ENCODE measurements at places on chromosomes 3 and 15.
A peak's percentile ranks its signal among the peaks of the same experiment; 100 is the strongest.

DNA sequence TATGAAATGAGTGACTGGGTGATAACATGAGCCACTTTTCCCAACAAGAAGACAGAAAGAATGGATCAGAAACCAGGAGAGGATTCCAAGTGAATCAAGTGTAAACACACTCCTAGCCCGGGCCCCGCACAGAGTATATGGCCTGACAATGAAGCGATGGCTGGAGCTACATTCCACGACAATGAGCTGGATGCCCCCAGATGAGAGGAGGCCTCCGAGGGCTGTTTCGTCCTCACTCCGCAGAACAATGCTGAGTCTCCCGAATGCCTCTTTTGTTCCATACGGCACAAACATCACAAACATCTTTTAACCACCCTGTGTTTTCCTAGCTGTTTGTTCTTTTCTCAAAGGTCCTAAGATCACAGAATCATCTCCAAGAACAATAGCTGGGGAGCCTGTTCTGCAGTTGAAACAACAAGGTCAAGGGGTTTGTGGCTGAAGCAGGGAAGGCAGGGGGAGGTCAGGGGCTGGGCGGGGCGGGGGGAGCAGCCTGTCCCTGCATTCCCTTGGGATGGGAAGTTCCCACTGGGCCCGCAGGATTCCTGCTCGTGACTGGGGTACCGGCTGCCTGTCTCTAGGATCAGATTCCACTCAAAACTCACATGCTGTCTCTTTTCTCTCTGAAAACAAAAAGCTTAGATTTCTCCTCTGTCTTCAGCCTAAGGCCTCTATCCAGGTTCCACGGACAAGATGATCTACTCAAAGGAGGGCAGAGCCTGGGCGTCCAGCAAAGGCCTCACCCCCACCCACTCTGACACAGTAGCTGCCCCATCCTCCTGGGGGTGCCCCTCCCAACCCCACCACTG is 151.3 kb downstream of the XXYLT1 start:
- no peak for DNase-seq

- no peak for DNase-seq
Measured at GRCh38 chr3:122496508-122496907, 18.2 kb downstream of the KPNA1 start.

DNA sequence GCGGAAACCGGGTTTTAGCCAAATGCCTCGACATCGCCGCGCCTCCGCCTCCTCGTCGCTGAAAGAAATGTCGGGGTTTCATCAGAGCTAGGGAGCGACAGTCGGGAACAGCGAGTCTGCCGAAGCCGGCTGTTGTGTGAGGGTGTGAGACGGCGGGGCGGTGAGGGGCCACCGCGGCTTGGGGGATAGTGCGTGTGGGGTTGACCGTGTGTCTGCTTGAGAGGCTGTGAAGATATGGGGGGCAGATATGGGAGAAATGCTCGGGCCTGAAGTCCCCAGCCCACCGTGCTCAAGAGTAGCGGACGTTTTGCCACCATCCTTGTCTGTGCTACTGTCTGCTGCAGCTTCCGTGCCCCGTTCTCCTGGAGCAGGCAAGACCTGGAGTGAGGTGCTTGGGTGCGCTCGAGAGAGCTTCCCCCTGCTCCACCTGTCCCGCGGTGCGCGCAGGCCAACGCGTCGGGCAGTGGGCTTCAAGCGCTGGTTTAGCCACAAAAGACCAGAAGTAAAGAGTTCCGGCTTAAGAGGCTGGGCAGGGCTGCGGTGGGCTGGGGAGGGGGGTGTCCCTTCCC is 716 bp upstream of the ISLR2 start:
- no peak for DNase-seq

GRCh38 chr3:113662824-113663223 is 33.6 kb downstream of the USF3 start:
- no peak for DNase-seq

DNA sequence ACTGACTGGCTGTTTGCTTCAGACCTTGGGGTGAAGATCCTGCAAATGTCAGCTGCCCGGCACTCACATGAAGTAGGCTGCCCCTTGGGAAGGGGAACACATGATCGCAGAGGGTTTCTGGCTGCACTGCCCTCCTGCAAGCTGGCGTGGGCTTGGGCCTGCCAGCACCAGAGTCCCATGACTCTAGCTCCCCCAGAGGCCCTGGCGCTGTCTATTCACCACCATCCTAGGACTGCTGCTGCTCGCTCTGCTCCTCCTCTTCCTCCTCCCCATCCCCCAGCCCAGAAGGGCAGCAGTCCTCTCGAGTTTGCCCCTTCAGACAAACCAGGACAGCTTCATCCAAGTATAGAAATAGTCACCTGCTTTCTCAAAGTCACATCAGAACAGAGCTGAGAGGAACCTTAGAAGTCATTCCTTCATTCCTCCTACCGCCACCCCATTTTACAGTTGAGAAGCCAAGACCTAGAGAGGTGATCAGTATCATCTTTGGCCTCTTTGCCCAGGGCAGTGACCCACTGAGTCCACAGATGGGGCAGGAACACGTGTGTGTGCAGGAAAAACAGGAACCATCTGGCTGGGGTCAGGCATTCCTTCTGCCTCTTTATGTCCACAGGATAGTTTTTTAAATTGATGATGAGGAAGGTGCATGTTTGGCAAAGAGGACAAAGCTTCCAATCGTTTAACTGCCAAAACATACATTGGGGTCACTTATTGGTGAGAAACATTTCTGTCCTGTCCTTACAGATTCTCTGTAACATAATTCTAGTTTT is 13.2 kb downstream of the DPH3 start:
- DNase-seq = no peak

GRCh38 chr3:172226831-172227230 is 187.5 kb downstream of the FNDC3B start:
- no peak for DNase-seq

- DNase-seq = no peak
Measured at GRCh38 chr15:40100123-40100946, 8.3 kb downstream of the BMF start.

DNA sequence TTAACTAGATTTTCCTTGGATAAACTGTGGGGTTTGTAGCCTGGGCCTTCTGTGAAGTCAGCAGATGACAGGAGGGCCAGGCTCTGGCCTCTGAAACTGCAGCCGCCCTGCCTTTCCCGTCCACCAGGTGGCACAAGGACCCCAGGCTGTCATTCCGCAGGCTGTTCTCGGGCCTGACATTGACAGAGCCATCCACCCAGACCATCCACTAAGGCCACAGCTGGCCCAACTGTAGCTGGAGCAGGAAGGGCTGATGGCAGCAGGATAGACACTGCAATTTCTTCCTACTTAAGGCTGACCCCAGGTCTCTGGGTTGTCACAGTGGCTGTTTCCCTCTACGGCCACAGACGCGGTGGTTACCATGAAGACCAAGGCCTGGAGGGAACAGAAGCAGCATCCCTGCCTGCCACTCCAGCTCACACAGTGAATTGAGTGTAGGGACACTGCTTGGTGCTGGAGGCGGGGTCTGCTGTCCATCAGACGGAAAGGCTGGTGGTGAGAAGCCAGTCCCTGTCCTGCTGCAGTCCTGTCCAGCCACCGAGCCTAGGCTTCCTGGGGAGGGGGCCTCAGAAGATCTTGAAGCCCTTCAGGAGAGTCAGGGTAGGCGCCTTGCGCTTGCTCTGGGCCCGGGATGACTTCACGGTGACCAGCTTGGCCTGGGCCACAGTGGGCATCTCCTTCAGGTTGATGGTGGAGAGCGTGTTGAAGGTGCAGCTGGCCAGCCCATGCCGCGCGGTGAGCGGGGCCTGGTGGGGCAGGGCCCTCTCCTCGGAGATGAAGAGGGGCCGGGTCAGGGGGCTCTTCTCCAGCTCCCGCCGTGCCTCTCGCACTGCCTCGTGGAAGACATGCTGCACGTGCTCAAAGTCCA is 9.4 kb downstream of the SLC51B start:
- DNase-seq = peak; percentile 51

DNA sequence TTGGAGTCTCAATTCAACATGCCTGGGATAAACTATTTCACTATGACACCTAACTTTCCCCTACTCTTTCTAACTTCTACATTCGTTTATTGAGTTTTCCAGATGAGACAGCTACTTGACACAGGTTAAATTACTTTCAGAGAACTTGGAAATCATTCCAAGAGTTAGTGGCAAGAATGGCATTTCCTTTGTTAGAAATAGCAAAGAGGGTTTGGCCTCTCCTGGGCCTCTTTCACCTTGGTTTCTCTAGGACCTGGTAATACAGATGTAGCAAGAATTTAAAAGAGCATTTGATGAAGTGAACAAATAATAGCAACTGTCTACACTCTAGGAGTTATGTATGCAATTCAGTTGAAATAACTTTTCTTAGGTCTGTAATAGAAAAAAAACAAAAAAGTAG is 748.9 kb downstream of the MECOM start:
- DNase-seq = no peak

DNA sequence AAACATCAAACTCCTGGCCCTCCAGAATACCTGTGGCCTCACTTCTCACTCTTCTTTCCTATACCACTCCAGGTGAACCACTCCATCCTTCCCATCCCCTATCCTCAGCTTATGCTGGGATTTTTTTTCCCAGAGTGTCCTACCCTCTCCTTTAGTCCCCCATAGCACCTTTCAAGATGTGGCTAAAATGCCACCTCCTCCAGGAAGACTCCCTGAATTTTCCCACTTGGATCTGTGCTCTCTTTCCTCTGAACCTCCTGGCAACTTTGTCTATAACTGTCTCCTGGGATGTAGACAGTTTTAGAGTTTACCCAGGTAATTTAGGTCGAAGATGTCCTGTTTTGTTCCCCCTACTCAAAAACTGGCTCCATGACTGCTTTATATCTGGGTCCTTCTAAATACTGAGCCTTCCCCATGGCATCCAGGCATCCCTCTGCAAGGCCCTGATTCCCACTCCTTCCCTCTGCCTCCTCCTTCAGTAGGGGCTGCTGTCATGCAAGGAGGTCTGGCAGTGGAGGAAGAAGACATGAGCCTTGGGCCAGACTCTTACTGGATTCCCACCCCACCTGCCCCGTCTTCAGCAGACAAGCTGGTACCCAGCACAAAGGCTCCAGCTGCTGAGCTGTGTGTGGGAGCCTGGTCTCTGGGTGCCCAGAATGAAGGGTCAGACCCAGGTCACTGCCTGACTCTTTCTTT is 161.5 kb downstream of the SMAD6 start:
- no peak for DNase-seq

- DNase-seq = no peak
Measured at GRCh38 chr3:72188536-72188935, 403.6 kb upstream of the PROK2 start.

GRCh38 chr3:134068429-134068828 is 38.7 kb upstream of the SLCO2A1 start:
- DNase-seq = no peak

GRCh38 chr3:6078436-6078835 is 782.5 kb upstream of the GRM7 start:
- DNase-seq = no peak

DNA sequence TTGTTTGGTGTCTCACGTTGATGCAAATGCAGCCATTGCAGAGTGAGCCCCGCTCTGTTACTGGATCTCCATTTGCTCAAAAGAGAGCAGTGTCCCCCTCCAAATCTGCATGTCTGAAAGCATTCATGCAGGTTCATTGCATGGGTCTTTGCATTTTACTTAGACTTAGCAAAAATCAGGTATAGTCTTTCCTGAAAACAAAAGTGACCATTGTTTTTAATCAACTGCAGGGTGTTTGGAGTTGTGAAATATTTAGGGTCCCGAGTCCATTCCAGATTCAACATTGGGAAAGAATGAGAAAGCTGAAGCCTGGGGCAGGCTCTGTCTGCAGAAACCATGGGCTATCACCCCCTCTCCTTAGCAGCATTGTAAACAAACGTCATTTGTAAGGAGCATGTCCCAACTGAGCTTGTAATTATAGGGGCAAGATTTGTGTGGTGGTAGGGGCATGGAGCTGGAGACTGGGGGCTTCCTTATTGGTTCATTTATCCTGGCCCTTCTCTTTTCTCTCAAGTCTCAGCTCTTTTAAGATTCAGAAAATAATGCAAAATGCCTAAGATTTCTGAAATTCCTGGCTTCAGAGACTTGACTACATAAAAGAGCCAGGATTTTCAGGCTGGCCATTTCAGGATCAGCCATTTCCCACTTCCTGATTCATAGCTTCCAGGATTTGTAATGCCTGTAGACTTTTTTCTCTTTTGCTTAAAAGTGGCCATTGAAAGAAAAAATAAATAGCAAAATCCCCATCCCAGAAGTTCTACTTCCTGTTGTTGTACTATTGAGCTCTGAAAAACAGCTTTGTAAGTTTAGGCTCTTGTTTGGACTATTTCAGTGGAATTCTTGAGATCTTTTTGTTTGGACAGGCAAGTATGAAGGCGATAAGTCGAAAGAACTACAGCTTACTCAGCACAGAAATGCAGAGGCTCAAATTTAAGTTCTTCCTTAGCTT is 23.0 kb downstream of the IGF1R start:
- no peak for DNase-seq

GRCh38 chr15:34078900-34079299 is 22.8 kb downstream of the EMC7 start:
- DNase-seq = no peak

DNA sequence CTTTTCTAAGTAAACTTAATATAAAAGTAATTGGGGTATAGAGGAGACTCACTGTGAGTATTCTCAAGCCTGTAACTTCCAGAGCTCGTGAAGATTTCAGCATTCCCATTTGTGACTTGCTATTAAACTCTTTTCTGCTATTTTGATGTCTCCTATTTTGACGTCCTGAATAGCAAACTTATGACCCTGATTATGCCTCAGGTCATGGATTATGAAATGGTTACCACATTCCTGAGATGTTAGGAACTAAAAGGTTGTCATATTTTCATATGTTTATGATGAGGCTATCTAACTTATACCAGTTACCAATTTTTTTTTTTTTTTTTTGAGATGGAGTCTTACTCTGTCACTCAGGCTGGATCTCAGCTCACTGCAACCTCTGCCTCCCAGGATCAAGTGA is 105.5 kb downstream of the ATG7 start:
- DNase-seq = no peak

- DNase-seq = no peak
Measured at GRCh38 chr15:66232267-66232625, 21.3 kb downstream of the MEGF11 start.

GRCh38 chr3:69012100-69012799 is 1.2 kb downstream of the EOGT start:
- no peak for DNase-seq

DNA sequence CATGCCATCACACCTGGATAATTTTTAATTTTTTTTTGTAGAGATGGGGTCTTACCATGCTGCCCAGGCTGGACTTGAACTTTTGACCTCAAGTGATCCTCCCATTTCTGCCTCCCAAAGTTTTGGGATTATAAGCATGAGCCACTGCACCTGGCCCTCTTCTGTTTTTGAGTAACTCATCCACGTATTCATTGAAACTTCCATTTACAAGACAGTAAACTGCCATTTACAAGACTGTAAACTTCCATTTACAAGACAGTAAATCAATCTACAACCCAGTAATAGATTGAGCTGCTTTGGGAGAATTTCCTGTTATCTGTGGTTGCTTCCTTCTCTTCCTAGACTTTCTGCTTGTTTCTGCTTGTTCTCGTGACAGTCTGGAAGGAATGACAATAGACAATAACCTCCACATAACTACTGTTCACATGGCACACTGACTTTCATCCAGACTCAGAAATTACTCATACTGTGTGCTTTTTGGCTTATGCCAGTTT is 114.7 kb upstream of the CCNL1 start:
- no peak for DNase-seq

- no peak for DNase-seq
Measured at GRCh38 chr3:152301745-152302181, 33.0 kb downstream of the MBNL1 start.

- no peak for DNase-seq
Measured at GRCh38 chr3:15345066-15345607, 12.8 kb upstream of the SH3BP5 start.
